ENCODE measurements at places on chromosomes 7 and 10.

- no peak for DNase-seq
Measured at GRCh38 chr7:4809666-4810065, 34.2 kb downstream of the AP5Z1 start.

DNA sequence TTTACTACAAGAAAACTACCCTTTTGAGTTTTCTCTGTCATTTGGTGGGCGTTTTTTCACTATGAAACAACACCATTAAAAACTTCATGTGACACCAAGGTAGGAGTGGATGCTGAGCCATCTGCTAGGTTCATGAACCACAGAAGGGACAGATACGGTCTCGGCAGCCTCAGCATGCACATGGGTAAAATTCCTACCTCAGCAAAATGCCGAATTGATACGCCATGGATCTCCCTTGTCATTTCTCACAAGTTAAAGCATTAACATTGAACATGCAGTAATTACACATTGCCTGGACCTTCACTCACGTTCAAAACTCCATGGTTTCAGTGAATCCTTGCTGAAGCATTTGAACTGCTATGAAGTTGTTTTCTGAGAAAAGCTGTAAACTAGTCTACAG is 121.5 kb upstream of the EGR2 start:
- DNase-seq = no peak

- no peak for DNase-seq
Measured at GRCh38 chr10:21953585-21954057, 49.9 kb downstream of the DNAJC1 start.

- DNase-seq = no peak
Measured at GRCh38 chr7:38369816-38370493, 96.5 kb upstream of the TARP start.

DNA sequence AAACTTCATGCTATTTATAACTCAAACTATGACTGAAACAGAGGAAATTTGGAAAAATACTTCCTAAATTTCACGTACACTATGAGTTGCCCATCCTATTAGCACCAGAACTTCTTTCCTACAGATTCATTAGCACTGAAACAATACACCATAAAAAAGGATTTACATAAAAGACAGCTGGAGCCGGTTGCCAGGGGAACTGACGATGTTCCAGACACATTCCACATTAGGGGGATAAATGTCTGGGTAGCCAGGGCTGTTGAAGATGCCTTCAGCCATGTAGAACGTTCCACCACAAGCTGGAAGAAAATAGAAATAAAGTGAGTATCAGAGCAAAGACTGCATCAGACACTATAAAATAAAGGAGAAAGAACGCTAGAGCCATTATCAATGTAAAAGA is 129.8 kb upstream of the RSU1 start:
- no peak for DNase-seq

DNA sequence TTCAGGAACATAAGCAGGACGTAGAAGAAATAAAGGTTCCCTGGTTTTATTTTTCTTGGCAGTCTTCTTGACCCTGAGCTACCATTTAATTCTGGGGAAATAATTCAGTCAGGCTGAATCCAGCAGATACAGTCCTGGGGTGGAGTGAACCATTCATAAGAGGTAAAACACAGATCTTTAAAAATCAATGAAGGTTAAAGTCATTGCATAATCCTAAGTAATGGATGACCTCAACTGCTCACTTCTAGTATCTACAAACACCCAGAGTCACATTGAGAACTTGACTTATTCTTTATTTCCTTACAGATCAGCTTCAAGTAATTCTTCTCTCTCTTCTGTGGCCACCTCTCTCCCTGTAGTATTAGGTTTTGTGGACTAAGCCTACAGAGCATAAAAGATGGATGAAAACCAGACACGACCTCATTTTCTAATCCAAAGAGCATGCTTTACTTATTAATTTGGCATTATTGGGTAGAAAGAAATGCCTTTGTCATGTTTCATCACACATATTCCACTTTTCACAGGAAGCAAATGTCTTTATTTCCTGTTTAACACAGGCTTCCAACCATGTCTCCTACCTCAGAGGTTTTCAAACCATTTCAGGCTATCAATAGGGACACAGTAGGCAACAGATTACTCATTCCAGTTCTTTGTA is 182.3 kb upstream of the IMMP2L start:
- no peak for DNase-seq

DNA sequence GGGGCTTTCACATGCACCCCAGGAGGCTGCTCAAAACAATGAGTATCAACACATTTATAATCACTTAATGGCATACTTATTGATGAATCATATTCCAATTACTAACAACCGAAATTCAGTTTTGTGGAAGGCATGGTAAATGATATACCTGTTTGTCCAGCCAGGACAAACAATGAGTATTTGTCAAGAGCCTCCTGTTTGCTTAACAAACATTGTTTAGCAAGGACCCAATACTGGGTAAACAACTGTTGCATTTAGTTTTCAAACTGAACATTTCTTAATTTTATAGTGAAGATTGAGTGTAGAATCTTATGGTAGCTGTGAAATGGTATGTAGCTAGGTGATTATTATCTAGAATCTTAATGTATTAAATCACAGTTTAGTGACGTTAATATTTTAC is 473.7 kb downstream of the ATRNL1 start:
- DNase-seq = no peak

GRCh38 chr10:17073725-17074540 is 55.7 kb downstream of the CUBN start:
- no peak for DNase-seq

- DNase-seq = no peak
Measured at GRCh38 chr7:132604121-132604520, 27.9 kb upstream of the PLXNA4 start.

GRCh38 chr7:45055594-45056219 is 33.1 kb downstream of the NACAD start:
- DNase-seq = no peak

GRCh38 chr7:73738220-73738611 is 386 bp downstream of the ABHD11 start:
- DNase-seq = no peak
